ENCODE measurements at places on chromosomes 11 and 22.

DNA sequence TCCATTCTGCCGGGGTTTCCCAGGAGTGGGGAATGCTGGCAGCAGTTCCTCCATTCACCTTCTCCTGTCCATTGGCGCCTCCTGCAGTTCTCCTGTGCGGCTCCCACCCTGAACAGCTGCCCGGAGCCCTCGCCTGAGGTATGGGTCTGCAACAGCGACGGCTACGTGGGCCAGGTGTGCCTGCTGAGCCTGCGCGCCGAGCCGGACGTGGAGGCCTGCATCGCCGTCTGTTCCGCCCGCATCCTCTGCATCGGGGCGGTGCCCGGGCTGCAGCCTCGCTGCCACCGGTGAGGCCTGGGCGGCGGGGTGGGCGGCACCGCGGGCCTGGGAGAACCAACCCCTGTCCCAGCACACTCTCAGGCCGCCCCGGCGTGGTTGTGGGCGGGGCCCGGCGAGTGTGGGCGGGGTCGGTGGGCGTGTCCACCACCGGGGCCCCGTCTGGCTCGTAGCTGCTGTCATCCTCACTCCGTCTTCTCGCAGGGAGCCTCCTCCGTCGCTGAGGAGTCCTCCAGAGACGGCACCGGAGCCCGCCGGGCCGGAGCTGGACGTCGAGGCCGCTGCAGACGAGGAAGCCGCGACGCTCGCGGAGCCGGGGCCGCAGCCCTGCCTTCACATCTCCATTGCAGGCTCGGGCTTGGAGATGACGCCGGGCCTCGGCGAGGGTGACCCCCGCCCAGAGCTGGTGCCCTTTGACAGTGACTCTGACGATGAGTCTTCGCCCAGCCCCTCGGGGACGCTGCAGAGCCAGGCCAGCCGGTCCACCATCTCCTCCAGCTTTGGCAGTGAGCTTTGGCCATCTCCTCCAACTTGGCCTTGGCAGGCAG is 14.0 kb upstream of the RELT start:
- no peak for DNase-seq

DNA sequence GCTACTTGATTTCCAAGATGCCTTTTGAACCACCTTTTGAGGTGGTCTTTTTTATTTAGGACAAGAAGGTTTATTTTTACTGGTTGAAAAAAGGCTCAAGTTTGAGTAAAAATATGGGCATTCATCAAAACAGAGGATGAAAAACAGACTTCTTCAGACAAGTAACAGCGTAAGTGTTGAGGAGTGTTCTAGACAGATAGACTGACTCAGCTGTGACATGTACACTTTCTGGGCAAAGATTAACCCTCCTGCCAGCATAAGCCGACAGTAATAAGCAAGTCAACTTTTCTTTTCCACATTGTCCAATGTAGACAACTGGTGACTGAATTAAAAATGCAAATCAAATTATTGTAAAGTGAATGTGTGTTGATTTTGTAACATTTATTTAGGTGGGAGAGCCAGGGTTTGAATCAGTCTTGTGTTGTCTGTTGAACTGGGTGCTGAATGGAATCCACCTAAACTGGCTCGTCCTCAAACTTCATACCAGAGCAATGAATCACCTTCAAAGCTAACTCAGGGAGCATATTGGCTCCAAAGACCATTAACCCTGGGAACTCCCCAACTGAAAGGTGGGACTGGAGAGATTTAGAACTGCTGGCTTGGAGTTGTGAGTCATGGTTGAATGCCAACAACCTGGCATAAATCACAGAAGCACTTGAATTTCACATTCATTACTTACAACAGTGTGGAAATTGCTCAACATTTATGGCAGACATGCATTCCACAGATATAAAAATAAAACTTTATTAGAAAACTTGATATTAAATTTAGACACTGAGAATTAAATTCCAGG is 377.0 kb downstream of the ETS1 start:
- DNase-seq: no peak

DNA sequence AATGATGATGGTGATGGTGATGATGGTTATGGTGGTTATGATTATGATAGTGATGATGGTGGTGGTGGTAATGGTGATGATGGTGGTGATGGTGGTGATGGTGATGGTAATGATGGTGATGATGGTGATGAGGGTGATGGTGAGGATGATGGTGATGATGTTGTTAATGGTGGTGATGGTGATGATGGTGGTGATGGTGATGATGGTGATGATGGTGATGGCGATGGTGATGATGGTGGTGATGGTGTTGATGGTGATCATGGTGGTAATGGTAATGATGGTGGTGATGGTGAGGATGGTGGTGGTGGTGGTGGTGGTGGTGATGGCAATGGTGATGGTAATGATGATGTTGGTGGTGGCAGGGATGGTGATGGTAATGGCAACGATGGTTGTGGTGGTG is 1222.5 kb downstream of the BRD1 start:
- no peak for DNase-seq

GRCh38 chr22:28899199-28899853 is 16.0 kb downstream of the ZNRF3 start:
- DNase-seq: no peak

DNA sequence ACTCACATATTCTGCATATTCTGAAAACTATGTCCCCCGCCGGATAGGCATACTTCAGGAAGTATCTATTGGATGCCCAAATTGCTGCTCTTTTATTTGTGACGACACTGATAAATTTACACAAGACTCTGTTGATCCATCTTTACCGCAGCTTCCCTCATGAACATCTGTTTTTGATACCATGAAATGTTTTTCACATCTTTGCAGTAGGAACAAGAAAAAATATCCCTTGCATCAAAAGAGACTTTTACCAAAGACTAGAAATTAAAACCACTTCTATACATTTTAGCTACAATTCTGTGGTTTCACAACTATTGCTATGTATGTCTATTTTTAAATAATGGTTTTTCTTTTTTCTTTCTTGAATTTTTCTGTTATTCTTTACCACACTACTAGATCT is 15.3 kb downstream of the POU2AF2 start:
- no peak for DNase-seq
